ENCODE measurements at places on chromosomes 1 and 21.
A peak's percentile ranks its signal among the peaks of the same experiment; 100 is the strongest.

GRCh38 chr1:220927442-220927841 is 48.2 kb downstream of the HLX start:
- DNase-seq: no peak

DNA sequence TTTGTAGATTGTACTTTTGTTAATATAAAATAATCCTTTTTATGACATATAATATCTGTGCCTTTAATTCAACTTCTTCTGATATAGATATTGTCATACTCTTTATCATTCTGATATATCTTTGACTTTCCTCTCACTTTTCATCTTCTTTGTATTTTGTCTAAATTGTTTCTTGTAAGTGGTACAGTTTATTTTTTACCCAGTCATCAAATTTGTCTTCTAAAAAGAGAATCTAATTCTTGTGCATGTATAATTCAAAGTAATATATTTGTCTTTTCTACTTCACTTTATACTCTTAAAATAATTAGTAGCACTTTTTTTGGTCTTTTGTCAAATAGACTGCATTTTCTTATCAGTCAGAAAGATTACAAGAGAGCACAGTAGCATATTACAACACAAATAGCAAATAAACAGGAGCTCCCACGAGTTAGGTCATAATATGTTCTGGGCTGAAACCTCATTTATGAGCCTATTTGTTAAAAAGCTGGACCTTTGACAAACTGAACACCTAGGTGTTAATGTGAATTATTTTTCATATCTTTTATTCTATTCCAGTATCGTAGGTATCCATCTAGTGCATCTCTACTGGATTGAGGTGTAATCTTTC is 379.7 kb upstream of the B3GALT2 start:
- no peak for DNase-seq

DNA sequence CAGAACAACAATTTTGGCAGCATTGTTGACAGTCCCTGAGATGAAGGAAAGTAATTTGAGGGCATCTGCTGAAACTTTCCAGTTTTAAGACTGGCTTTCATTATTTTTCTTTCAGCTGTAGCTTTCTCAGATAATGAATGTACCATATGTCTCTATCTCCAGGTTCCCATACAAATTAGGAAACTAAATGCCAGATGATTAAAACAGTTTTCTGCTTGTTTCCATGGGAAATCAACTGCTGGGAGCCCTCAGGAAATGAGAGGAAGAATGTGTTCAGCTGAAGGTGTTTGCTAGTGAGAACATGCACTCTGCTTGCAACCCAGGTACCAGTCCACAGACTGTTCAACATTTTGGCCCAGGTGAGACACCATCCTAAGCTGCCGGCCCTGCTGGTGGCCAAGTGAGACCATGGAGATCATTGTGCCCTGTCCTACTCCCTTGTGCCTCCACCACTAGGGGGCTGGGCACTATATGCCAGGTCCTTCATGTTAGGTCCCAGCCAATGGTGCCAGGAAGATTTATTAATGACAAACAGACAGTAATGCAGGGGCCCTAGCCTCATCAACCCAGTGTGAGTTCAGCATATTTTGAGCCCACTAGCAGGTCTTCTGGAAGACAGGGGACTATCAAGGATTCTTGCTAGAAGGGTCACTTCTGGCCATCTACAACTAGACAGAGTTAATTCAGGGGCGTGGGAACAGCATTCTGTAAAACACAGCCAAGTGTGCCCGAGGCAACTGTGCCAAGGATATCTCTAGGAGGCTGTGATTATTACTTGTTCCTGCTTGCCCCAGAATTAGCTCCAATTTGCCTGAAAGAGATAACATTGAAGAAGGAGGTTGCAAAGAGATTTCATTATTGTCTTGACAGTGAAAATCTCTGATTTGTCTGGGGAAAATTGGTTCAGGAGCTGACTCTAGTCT is 17.0 kb upstream of the LRRC8C start:
- DNase-seq: no peak

- peak; percentile 49 for DNase-seq
These were observed 7.5 kb downstream of the NCDN start for GRCh38 chr1:35564884-35565741.
